Spleen (tissue), 13 donors: ENCODE measurements at places on chromosomes 6 and 20. TPM values are rescaled to one million over a fixed set of nuclear protein-coding genes. Genes with fewer than 3 reads are reported as not detected.

DNA sequence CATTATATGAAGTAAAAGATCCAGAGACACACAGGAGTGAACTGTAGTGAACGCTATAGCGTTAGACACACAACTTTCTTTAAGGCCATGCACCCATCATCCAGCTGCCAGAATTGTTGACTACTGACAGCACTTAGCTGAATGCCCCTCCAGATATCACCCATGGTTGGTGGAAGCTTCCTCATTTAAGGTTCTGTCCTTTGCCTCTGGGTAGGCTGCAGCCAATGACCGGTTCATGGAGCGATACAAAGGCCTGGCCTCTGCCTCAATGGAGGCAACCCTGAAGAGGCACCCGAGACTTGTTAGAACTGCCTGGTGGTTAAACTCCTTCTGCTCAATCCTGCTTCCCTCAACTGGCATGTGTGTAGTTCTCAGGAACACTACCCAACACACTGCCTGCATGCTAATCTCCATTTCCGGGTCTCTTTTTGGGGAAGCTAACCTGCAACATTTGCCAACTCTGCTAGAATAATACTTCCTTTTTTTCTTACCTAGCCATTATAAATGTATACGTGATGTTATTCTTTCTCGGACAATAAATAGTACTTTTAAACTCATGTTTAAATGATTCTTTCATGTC lies 49.8 kb upstream of the THEMIS start:
- no peaks in the 10 kb centered on the region for H3K4me1 ChIP-seq
- DNase-seq: no peak
- peak overlapping the region; percentile 64 for H3K27ac ChIP-seq
- no peaks in the 10 kb centered on the region for H3K27me3 ChIP-seq
- H3K36me3 ChIP-seq: no peaks in the 10 kb centered on the region

The MCUR1 gene
- 18.0 TPM for total RNA-seq

The NRM gene
- total RNA-seq: 10.4 TPM

GRCh38 chr20:33401921-33402369 lies 626 bp upstream of the CDK5RAP1 start:
- no peaks in the 10 kb centered on the region for H3K27me3 ChIP-seq
- H3K27ac ChIP-seq: peak overlapping the region; percentile 74
- DNase-seq: no peak
- peaks cover 19% of the 10 kb centered on the region for H3K36me3 ChIP-seq
- H3K4me1 ChIP-seq: peaks cover 41% of the 10 kb centered on the region
- peak overlapping the region; percentile 81 for H3K4me3 ChIP-seq

The AIG1 gene
- 29.4 TPM for total RNA-seq

The NFATC2 gene
- total RNA-seq: 38.7 TPM

GRCh38 chr6:54291738-54292137 lies 16.5 kb upstream of the TINAG start:
- H3K27me3 ChIP-seq: no peaks in the 10 kb centered on the region
- H3K4me3 ChIP-seq: no peak overlapping the region
- no peaks in the 10 kb centered on the region for H3K4me1 ChIP-seq
- DNase-seq: no peak
- no peaks in the 10 kb centered on the region for H3K36me3 ChIP-seq
- H3K27ac ChIP-seq: no peak overlapping the region

The WFDC5 gene
- total RNA-seq: not detected

The IL17A gene
- not detected for total RNA-seq

The SLC17A5 gene
- total RNA-seq: 21.7 TPM

The SEMG1 gene
- 0.72 TPM for total RNA-seq

The WDR46 gene
- total RNA-seq: 30.5 TPM

DNA sequence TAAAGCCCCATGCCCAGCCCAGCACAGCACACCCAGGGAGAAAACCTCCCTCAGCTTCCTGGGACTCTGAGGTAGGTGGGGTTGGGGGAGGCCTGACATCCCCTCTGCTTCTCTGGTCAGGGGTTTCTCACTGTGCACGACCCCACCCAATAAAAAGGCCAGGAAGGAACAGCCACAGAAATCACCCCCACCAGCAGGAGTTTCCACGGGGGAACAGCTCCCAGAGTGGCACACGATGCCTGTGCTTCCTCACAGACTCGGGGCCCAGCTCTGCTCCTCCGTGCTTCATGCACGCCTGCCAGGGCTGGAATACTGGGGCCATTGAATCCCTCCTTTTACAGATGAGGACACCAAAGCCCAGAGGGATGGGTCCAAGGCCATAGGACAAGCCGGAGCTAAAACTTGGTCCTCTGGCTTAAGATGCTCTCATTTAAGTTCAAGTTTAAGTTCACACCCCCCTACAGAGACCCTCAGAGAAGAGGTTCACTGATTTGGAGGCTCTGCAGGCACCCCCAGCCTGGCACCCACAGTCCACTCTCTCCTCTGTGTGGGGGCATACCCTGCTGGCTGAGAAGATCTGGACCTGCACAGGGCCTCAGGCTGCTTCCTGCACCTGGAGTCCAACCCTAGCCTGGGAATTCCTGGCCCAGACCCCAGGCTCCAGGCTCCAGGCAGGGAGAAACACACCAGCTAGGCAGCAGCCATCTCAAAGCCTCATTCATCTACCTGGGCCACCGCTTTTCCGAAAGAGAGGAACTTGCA lies 14.3 kb downstream of the ACSS1 start:
- peak; percentile 74 for DNase-seq
- peaks cover 29% of the 10 kb centered on the region for H3K4me1 ChIP-seq
- H3K36me3 ChIP-seq: peaks cover 45% of the 10 kb centered on the region
- H3K27ac ChIP-seq: peak overlapping the region; percentile 79
- H3K27me3 ChIP-seq: no peaks in the 10 kb centered on the region

The CD40 gene
- 44.2 TPM for total RNA-seq

DNA sequence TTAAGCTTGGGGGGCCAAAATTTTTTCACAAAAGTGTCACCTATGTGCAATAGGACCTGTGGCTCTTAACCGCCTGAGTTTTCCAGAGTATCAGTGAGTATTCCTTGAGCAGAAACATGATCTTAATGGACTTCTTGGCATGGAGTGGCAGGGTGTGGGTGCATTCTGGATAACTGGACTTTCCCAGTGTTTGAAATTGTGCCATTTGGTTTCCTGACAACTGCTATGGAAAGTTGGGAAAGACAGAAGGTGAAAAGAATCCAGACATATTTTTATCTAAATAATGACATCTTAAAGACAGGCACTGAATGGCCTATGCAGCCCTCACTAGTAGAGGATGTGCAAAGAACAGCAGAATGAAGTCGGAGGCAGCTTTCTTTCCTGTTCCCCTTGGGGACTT lies 34.3 kb upstream of the ADTRP start:
- no peaks in the 10 kb centered on the region for H3K36me3 ChIP-seq
- no peak for DNase-seq
- H3K4me1 ChIP-seq: peaks cover 25% of the 10 kb centered on the region
- no peak overlapping the region for H3K27ac ChIP-seq
- H3K4me3 ChIP-seq: no peak overlapping the region
- no peaks in the 10 kb centered on the region for H3K27me3 ChIP-seq

DNA sequence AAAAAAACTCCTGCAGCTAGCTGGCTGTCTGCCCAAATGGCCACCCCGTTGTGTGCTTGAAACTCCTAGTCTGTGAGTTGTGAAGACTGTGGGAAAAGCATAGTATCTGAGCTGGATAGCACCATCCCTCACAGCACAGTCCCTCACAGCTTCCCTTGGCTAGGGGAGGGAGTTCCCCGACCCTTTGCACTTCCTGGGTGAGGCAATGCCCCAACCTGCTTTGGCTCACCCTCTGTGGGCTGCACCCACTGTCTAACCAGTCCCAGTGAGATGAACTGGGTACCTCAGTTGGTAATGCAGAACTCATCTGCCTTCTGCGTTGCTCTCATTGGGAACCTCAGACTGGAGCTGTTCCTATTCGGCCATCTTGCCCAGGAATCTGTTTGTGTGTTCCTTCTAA lies 260.6 kb upstream of the STXBP5 start:
- no peak for DNase-seq
- H3K36me3 ChIP-seq: no peaks in the 10 kb centered on the region
- no peaks in the 10 kb centered on the region for H3K27me3 ChIP-seq

GRCh38 chr6:22322103-22323030 lies 25.5 kb upstream of the PRL start:
- no peaks in the 10 kb centered on the region for H3K27me3 ChIP-seq
- H3K27ac ChIP-seq: no peak overlapping the region
- no peak for DNase-seq
- H3K4me3 ChIP-seq: no peak overlapping the region
- H3K4me1 ChIP-seq: no peaks in the 10 kb centered on the region
- H3K36me3 ChIP-seq: no peaks in the 10 kb centered on the region

The GGTLC1 gene
- not detected for total RNA-seq

- DNase-seq: no peak
- H3K27ac ChIP-seq: no peak overlapping the region
- no peaks in the 10 kb centered on the region for H3K36me3 ChIP-seq
- H3K4me3 ChIP-seq: no peak overlapping the region
- no peaks in the 10 kb centered on the region for H3K27me3 ChIP-seq
Observed at GRCh38 chr6:168616816-168617765, 176.1 kb downstream of the SMOC2 start.

- H3K27me3 ChIP-seq: no peaks in the 10 kb centered on the region
- H3K4me3 ChIP-seq: no peak overlapping the region
- DNase-seq: no peak
- H3K27ac ChIP-seq: no peak overlapping the region
Observed at GRCh38 chr6:82385102-82385501, 21.5 kb downstream of the TPBG start.

The ANKRD60 gene
- not detected for total RNA-seq

DNA sequence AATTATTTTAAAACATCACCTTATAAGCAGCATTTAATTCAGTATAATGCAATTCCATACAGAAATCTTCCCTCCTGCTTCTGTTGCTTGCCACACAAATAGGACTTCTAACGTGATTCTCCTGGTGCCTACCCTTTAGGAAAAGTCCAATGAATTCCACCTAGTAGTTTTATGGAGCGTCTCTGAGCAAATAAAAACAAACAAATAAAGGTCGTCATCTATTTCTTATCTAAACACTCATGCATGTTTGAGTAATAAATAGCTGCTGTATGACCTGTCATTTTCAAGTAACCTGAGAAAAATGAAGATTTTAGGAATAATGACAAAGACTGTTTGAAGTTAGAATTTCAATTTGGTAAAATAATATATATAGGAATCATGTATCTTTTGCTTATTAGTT lies 102.7 kb downstream of the BMP5 start:
- no peak for DNase-seq
- H3K4me3 ChIP-seq: no peak overlapping the region
- H3K27me3 ChIP-seq: no peaks in the 10 kb centered on the region
- no peaks in the 10 kb centered on the region for H3K36me3 ChIP-seq
- H3K27ac ChIP-seq: no peak overlapping the region
- H3K4me1 ChIP-seq: no peaks in the 10 kb centered on the region

- H3K4me3 ChIP-seq: no peak overlapping the region
- no peak for DNase-seq
- no peak overlapping the region for H3K27ac ChIP-seq
- no peaks in the 10 kb centered on the region for H3K4me1 ChIP-seq
- no peaks in the 10 kb centered on the region for H3K27me3 ChIP-seq
Observed at GRCh38 chr6:9979996-9980395, 434.9 kb downstream of the TFAP2A start.

The TRAPPC3L gene
- 3.3 TPM for total RNA-seq

- no peak for DNase-seq
- no peaks in the 10 kb centered on the region for H3K27me3 ChIP-seq
- no peaks in the 10 kb centered on the region for H3K4me1 ChIP-seq
- no peak overlapping the region for H3K4me3 ChIP-seq
Observed at GRCh38 chr6:90469906-90470305, 117.0 kb downstream of the MAP3K7 start.

GRCh38 chr6:24072038-24072746 lies 53.8 kb upstream of the NRSN1 start:
- H3K27me3 ChIP-seq: no peaks in the 10 kb centered on the region
- H3K4me3 ChIP-seq: no peak overlapping the region
- DNase-seq: no peak
- H3K36me3 ChIP-seq: no peaks in the 10 kb centered on the region
- H3K4me1 ChIP-seq: no peaks in the 10 kb centered on the region

GRCh38 chr20:43985608-43986316 lies 71.1 kb downstream of the TOX2 start:
- H3K27ac ChIP-seq: no peak overlapping the region
- no peaks in the 10 kb centered on the region for H3K4me1 ChIP-seq
- no peak overlapping the region for H3K4me3 ChIP-seq
- no peaks in the 10 kb centered on the region for H3K36me3 ChIP-seq
- no peak for DNase-seq
- H3K27me3 ChIP-seq: no peaks in the 10 kb centered on the region

DNA sequence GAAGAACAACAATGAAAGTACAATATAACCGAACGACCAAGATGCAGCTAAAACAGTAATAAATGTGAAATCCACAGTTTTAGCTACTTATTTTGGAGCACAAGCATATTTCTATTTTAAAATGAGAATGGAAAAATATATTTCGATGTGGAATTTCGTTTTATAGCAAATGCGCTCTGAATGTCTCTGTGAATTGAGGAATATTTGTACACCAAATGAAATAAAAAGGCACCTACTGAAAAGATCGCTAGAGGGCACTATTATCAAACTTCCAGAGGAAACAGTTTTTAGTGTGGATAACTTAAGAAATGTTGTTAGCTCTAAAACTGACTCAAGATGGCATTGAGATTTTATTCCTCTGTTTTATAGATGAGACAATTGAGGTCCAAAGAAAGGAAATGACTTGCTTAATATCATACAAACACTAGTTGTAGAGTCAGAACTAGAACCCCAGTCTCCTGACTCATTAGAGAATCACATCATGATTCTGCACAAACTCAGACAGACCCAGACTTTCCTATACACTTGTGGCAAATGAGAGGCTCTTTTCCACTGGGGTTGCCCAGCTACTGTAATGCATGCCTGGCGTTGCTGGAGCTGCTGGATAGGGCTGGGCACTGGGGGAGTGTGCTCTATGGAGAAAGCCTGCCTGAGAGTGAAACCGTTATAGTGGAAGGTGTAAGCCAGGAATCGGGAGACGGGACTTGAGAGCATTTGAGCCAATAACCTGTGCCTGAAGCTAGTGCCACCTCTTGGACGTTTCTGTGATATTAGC lies 51.9 kb downstream of the GCLC start:
- no peaks in the 10 kb centered on the region for H3K27me3 ChIP-seq
- H3K36me3 ChIP-seq: peaks cover 17% of the 10 kb centered on the region
- no peak overlapping the region for H3K27ac ChIP-seq

DNA sequence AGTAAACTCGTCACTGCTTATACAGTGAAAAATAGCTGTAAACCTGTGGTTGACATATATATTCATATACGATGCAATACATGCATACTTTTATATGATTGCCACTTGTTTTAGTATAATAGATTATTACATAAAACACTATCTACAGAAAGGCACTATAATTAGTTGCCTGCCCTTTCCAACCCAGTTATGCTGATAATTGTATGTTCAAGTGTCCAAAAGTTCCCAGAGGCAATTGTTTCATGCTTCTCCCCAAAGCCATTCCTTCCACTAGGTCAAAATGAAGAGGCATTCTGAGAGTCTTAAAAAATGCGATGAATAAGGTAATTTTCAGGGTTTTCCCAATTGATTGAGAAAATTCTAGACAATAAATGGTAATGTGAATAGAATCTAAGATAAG lies 434.6 kb downstream of the LMBRD1 start:
- no peak overlapping the region for H3K4me3 ChIP-seq
- H3K36me3 ChIP-seq: no peaks in the 10 kb centered on the region
- no peaks in the 10 kb centered on the region for H3K4me1 ChIP-seq

GRCh38 chr6:77466055-77466450 lies 2.8 kb upstream of the HTR1B start:
- H3K36me3 ChIP-seq: no peaks in the 10 kb centered on the region
- peaks cover 53% of the 10 kb centered on the region for H3K27me3 ChIP-seq
- no peak overlapping the region for H3K27ac ChIP-seq
- DNase-seq: no peak
- peaks cover 35% of the 10 kb centered on the region for H3K4me1 ChIP-seq

GRCh38 chr6:14200047-14200446 lies 82.5 kb downstream of the CD83 start:
- no peak overlapping the region for H3K4me3 ChIP-seq
- no peak overlapping the region for H3K27ac ChIP-seq
- no peak for DNase-seq
- no peaks in the 10 kb centered on the region for H3K36me3 ChIP-seq

The BIRC7 gene
- not detected for total RNA-seq

The CLVS2 gene
- total RNA-seq: not detected
